Endodermal cell (in vitro differentiated cells): ENCODE measurements at places on chromosomes 6 and 20. TPM values are rescaled to one million over a fixed set of nuclear protein-coding genes. Genes with fewer than 3 reads are reported as not detected.

The STX7 gene
- total RNA-seq: 36.6 and 38.0 TPM in 2 replicates

The CNPY3 gene
- 73.1 and 73.6 TPM in 2 replicates for total RNA-seq

The SULF2 gene
- total RNA-seq: 137 and 146 TPM in 2 replicates

The C20orf144 gene
- total RNA-seq: 0.31 to 0.44 TPM in 2 of 3 replicates, not detected in the other

The BPIFA1 gene
- total RNA-seq: not detected in 3 replicates

The CLPSL1 gene
- total RNA-seq: not detected in 2 replicates

The LY6G5B gene
- total RNA-seq: 16.5 and 17.0 TPM in 2 replicates

The INSM1 gene
- total RNA-seq: 0.21 to 0.73 TPM (median 0.57 TPM) in 3 replicates

The FAM83C gene
- total RNA-seq: not detected in 3 replicates

The NOX3 gene
- not detected in 3 replicates for total RNA-seq

The LKAAEAR1 gene
- not detected in 2 replicates for total RNA-seq

The RUNX2 gene
- total RNA-seq: 0.18 to 1.2 TPM (median 0.77 TPM) in 3 replicates

The EDN3 gene
- total RNA-seq: 0.20 TPM in 1 of 2 replicates, not detected in the other

The LMBRD1 gene
- 32.6 and 34.8 TPM in 2 replicates for total RNA-seq

The ARFGEF3 gene
- total RNA-seq: 10.3 and 10.9 TPM in 2 replicates

The RIMS4 gene
- total RNA-seq: 4.3 and 5.3 TPM in 2 replicates

The CCN6 gene
- not detected in 3 replicates for total RNA-seq

The EMILIN3 gene
- total RNA-seq: 3.6 to 9.6 TPM (median 8.1 TPM) in 3 replicates
